ENCODE measurements at places on chromosomes 4 and X. TPM values are rescaled to one million over a fixed set of nuclear protein-coding genes. Genes with fewer than 3 reads are reported as not detected.

The DCX gene
- total RNA-seq = not detected

The NR3C2 gene
- 4.7 TPM for total RNA-seq

The TEX13B gene
- not detected for total RNA-seq

The FRMPD4 gene
- total RNA-seq = 0.41 TPM
